CD4-positive, alpha-beta T cell treated with Interleukin-15 for 1 hour (primary cell): ENCODE measurements at places on chromosomes 6 and 20.

DNA sequence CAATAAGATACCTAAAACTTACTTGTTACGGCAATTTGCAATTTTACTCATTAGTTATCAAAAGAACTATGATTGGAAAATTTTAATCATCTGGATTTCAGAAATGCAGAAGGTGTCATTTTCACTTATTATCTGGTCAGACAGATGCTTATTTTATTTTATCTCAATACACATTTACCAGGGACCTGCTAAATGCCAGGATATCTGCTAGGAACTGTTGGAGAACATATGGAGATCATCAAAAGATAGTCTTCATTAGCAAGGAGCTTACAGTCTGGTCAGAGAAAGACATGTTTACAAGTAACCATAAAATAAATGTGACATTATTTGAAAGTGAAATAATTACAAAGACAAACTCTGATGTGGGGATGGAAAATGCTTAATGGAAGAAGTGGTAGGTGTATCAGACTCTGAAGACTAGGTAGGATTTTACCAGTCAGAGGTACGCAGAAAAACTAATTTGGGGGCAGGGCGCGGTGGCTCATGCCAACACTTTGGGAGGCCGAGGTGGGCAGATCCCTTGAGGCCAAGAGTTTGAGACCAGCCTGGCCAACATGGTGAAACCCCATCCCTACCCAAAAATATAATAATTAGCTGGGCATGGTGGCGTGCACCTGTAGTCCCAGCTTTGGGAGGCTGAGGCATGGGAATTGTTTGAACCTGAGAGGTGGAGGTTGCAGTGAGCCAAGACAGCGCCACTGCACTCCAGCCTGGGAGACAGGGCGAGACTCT is 137.8 kb downstream of the MYB start:
- DNase-seq = no peak

- no peak for DNase-seq
Measured at GRCh38 chr6:965343-965742, 272.4 kb upstream of the EXOC2 start.

DNA sequence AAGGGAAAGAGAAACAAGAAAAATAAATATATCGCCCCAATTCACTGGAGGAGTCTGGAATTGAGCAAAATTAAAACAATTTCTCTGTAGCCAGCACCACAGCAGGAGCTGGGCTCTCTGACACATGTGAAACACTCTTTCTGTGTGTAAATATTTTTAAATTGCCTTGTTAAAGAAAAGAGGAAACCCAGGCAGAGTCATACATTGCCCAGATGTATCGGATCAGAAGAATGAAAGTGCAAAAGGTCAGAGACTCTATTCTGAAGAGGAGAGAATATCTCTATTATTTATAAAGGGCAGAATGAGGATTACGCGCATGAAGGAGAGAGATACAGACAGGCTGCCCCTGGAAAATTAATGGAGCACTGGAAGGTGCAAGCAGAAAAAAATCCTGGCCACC is 127.0 kb upstream of the MAN1A1 start:
- DNase-seq = no peak

DNA sequence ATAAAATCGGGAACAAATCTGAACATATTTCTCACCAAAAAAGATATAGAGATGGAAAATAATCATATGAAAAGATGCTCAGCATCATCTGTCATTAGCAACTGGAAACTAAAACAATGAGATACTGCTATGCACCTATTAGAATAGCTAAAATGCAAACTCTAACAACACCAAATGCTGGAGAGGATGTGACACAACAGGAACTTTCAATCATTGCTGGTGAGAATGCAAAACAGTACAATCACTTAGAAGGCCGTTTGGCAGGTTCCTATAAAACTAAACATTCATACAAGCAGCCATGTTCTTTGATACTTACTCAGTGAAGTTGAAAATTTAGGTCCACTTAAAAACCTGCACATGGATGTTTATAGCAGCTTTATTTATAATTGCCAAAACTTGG is 67.0 kb downstream of the FAM50B start:
- DNase-seq = no peak

DNA sequence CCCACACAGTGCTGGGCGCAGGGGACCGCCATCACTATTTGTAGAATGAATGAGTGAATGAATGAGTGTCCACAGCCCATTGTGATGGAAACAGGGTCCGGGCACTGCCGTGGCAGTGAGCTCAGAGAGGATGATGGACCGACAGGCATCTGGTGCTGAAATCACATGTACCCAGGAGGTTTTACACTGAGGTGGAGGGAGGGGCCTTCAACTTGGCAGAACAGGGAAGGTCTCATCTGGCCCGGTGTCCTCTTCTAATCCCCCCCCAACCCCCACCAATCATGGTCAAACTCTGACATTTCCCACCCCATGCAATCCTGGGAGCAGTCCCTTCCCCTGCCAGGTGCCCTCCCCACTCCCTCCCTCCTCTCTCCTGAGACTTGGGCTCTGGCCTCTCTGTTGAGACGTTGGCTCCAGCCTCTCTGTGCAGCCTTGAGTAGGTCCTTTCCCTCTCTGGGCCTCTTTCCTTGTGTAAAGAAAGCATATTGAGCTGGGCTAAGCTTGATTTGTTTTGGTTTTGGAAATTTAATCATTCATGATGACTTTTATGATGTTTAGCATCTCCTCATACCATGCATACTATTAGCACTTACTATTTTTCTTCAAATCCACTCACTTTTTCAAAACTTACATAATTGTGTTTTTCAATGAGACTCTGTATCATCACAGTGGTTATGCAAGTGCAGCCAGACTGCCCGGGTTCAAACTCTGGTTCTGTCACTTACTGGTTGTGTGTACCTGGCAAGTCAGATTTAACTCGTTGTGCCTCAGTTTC is 10.8 kb downstream of the KIAA1755 start:
- DNase-seq = no peak

DNA sequence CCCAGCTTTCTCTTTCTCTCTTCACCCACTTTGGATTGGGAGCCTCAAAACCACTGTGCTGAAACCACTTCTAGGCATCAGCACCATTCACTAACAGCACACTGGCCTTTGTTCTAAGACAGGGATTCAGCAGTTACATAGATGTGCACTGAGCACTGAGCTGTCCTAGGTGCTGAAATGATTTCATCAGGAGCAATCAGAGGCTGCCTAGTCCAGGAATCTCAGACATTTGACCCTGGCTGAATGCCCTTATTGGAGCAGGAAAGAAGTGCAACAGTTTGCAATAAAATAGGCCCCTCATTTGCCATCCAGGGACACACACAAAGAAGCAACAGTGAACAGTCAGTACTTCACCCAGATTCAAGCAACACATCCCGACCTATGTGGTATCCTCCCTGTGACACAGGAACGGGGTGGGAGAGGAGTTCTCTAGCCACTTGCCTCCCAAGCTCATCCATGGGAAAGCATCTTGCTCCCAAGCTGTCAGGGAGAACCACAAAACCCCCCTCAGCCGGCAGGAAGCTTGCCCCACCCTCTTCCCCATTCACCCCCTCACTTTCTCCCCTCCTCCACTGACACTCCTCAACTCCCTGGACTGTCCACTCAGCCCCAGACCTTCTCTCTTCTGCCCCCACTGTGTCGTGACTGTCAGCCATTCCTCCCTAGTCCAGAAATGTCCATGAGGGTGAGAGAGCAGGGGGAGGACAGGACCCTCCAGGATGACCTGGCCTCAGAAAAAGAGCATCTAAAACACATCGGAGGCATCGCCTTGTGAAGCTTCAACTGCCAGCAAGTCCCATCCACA is 304.4 kb downstream of the PREX1 start:
- no peak for DNase-seq

GRCh38 chr6:53928641-53929040 is 133.8 kb downstream of the LRRC1 start:
- no peak for DNase-seq

DNA sequence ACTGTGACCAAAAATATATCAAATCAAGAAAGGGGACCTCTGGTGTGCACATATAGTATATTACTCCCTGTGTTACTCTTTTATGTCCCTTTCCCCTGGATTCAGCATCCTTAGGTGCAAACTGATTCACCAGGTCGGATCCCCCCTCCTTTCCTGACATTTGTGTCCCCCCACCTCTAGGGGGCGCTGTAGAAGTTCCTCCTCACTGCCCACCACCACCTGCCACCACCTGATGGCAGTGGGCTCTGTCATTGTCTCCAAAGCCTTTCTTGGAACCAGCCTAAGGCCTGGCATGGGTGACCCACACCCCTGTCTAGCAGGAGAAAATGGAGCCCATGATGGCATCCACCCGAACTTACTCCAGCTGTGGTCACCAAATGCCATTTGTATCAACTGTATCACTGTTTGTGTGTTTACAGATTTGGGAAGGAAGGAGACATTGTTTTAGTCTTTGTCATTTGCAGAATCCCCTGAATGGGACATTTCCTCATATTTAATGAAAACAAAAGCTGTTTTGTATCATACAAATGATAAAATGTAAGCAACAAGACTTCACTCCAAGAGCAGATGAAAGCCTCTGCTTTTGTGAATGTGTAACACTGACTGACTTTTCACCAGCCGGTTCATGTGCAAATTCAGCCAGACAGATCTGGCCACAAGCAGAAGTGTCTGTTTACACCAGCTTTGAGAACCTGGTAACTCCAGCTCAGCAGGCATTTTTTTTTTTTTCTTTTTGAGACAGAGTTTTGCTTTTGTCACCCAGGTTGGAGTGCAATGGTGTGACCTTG is 66.2 kb downstream of the ARMC2 start:
- peak; percentile 37 for DNase-seq

GRCh38 chr20:62172666-62173065 is 10.2 kb upstream of the MTG2 start:
- DNase-seq = no peak

DNA sequence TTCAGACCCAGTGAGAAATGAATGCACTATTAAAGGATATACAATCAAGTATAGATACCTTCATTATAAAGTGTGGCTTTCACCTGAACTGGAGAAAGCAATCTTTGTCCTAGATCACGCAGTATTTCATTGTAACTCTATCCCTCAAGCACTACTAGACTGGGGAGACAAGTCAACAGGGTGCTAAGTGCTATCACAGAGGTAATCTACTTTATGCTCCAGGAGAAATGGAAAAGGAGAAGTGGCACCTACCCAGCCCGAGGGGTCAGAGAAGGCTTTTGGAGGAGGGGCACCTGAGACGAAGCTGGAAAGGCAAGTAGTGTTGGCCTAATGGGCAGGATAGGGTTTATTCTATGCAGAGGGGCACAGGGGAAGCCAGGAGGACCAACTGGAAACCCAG is 17.1 kb downstream of the ZHX3 start:
- DNase-seq = no peak

- DNase-seq = no peak
Measured at GRCh38 chr6:163380216-163380615, 34.3 kb upstream of the QKI start.

- DNase-seq = no peak
Measured at GRCh38 chr6:19714434-19715166, 122.6 kb upstream of the ID4 start.
